ENCODE measurements at places on chromosomes 13 and 19.

- no peaks in the 10 kb centered on the region for H3K27me3 ChIP-seq
- H3K4me3 ChIP-seq: no peak overlapping the region
- no peaks in the 10 kb centered on the region for H3K4me1 ChIP-seq
- H3K36me3 ChIP-seq: peaks cover 44% of the 10 kb centered on the region
Observed at GRCh38 chr19:11033763-11034162, 55.5 kb upstream of the LDLR start.

DNA sequence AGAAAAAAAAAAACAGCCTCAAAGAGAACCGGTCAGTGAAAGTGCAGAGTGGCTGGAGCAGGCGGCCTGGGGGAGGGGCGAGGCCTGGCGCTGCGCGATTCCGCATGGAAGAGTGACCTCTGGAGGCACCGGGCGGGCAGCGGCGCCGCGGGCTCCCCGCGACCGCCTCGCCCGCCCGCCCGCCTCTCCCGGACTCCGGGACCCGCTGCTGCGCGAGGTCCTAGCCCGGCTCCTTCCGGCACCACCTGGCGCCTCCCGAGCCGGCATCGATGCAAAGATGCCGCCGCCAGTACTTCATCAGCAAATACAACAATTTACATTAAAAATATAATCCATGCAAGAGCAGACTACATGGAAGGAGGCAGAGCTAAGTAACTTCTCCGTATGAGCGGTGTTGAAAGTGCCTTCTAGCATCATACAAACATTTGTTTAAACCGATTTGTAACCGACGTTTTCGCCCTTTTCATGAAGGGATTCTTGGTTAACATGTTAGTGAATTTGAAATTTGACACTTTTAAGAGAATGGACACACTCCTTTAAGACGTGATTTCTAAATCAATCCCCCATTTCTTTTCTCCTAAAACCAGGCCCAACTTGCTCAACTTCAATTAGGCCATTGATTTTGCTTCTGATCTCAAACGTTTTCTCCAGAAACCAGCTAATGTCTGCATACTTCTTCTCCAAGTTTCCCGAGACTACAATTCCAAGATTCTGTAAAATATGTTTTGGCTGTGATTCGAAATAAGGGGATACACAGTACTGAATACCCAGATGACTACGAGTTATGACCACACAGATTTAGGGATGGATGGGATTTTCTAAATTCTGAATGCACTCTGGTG, 2.1 kb downstream of the EFNB2 start:
- H3K4me3 ChIP-seq: peak overlapping the region; percentile 69
- peak; percentile 87 for DNase-seq
- H3K36me3 ChIP-seq: no peaks in the 10 kb centered on the region
- H3K27ac ChIP-seq: no peak overlapping the region
- H3K27me3 ChIP-seq: no peaks in the 10 kb centered on the region

DNA sequence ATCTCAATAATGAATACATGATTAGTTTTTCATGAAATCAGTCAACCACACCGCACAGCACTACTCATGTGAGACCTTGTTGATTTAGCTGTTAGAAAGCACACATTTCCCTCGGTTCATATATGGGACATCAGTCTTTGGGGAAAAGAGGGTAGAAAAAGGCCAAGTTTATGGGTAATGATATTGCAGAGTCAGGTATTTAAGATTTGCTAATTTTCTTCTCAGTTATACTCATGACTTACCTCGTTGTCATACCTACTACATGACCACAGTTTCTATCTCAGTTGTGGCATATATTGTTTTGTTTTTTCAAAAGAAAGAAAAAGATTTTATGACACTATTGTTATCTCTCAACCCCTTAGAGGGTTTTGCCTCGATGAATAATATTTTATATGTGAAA, 165.6 kb downstream of the POU4F1 start:
- no peaks in the 10 kb centered on the region for H3K4me1 ChIP-seq
- H3K27me3 ChIP-seq: no peaks in the 10 kb centered on the region
- H3K36me3 ChIP-seq: no peaks in the 10 kb centered on the region
- no peak overlapping the region for H3K27ac ChIP-seq
- no peak overlapping the region for H3K4me3 ChIP-seq
- no peak for DNase-seq

GRCh38 chr13:40120781-40121180, 465.3 kb downstream of the COG6 start:
- peaks cover 3% of the 10 kb centered on the region for H3K4me1 ChIP-seq
- no peak for DNase-seq
- no peak overlapping the region for H3K4me3 ChIP-seq
- H3K36me3 ChIP-seq: no peaks in the 10 kb centered on the region

- no peak for DNase-seq
- H3K36me3 ChIP-seq: no peaks in the 10 kb centered on the region
- H3K27ac ChIP-seq: no peak overlapping the region
Observed at GRCh38 chr13:112069061-112069844, 2.3 kb downstream of the SOX1 start.

DNA sequence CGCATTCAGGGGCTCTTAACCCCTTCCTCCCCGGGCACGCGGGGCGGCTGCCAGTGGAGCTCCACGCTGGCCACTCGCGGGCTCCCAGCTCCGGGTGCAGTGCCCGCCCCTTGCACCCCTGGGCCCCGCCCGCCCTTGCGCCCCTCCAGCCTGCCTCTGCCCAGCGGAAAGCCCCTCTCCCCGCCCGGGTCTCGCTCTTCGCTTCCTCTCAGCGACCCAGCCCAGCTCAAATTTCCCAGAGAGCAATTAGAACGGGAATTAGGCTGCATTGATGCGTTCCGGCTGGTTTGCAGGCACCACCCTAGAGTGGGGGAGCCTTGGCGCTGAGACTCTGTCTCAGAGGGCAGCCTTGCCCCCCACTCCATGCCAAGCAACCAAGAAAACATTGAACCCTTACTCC, 1.8 kb upstream of the GSX1 start:
- no peak overlapping the region for H3K27ac ChIP-seq
- H3K4me1 ChIP-seq: peaks cover 2% of the 10 kb centered on the region
